ENCODE measurements at places on chromosomes 6 and 20. TPM values are rescaled to one million over a fixed set of nuclear protein-coding genes. Genes with fewer than 3 reads are reported as not detected.

ID1 gene
- total RNA-seq, result 94.2 TPM

GRCh38 chr6:67886840-67887292 is 748.2 kb upstream of the ADGRB3 start:
- DNase-seq, result no peak

- DNase-seq, result peak; percentile 72
Observed at GRCh38 chr6:74891349-74891831, 314.5 kb downstream of the COL12A1 start.

CTAGE9 gene
- not detected for total RNA-seq

DNA sequence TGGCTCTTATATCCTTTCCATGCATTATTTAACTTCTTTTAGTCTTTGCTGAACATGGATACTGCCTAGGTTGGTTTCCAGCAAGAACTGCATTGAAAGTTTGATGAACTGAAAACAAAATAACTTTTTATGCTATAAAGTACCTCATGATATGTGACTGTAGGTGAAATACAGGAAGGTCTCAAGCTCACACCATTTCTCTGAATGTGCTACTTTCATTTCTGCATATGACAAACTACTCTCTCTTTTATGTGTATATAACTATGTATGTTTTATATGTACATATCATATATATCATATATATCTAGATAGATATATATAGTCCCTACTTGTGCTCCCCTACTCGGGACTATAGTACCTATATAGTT is 65.9 kb downstream of the AIG1 start:
- DNase-seq, result no peak

- DNase-seq, result no peak
Observed at GRCh38 chr6:118935331-118935668, 341 bp upstream of the MCM9 start.

GRCh38 chr6:1255636-1256365 is 56.1 kb upstream of the FOXQ1 start:
- peak; percentile 36 for DNase-seq

LIME1 gene
- 6.8 TPM for total RNA-seq

DNA sequence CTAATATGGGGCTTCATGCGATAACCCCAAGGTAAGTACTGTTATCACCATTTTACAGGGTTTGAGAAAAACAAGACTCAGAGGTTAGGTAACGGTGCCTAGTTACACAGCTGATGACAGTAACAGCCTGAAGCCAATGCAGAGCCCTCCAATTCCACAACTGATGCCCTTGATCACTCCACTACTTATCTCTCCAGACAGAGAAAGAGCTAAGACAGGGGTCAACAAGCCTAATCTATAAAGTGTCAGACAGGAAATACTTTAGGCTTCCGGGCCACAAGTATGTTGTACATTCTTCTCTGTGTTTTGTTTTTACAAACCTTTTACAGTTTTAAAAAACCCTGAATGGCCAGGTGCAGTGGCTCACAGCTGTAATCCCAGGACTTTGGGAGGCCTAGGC is 50.9 kb downstream of the MAP7 start:
- no peak for DNase-seq

- DNase-seq, result no peak
Observed at GRCh38 chr6:3119040-3119723, 671 bp downstream of the BPHL start.

DNA sequence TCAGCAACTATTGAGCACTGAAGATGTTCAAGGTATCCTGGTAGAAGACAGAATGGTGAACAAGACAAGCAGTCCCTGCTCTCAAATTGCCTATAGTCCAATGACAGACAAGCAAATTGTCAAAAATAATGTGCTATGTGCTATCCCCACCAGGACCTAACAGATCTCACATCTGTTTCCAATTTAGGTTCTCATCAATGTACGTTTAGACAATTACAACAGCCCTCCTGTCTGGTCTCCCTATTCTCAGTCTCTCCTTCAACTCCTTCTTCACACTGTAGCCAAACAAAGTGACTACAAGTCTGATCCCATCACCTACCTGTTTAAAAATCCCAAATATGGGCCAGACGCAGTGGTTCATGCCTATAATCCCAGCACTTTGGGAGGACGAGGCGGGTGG is 7.5 kb downstream of the TAPBP start:
- DNase-seq, result no peak

DNA sequence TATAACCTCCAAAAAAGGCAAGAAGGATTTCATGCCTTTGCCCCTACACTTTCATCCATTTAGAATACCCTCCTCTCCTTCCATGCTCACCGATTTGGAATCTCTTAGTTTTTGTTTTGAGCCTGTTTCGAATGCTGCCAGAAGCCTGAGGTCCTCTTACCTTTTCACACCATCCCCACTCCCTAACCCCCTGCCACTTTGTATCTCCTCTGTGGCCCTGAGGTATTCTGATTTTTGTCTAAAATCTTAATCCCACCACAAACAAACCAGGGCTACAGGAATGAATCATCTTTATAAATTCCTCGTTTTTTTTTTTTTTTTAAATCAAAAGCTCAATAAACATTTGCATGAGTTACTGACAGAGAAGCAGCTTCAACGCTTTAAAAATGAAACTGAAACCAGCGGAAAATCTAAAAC is 1.6 kb upstream of the RPS12 start:
- DNase-seq, result peak; percentile 73

DNA sequence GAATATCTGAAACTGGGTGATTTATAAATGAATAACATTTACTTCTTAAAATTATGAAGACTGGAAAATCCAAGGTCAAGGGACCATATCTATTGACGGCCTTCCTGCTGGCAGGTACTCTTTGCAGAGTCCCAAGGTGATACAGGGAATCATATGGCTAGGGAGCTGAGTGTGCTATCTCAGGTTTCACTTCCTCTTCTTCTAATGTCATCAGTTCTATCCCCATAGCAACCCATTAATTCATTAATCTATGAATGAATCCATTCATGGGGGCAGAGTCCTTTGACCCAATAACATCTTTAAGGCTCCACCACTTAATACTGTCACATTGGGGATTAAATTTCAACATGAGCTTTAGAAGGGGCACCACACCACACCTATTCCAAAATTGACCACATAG is 772.0 kb downstream of the HACE1 start:
- DNase-seq, result no peak

FGD2 gene
- 13.1 TPM for total RNA-seq

DNA sequence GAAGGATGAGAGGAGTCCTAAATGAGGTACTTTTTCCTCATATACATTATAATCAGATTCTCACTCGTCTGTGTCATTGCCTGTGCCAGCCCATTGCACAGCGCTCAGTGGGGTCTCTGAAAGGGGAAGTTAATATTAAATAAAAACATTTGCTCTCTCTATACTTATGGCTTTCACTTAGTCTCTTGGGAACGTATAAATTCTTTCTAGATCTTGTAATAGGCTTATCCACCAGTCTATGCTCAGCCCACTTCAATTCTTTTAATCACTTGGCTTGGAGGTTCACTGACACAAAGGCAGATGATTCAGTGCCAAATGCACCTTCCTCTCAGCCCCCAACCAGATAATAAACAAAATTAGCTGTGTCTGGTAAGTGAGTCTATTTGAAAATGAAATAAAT is 164.3 kb upstream of the OGFRL1 start:
- no peak for DNase-seq

DNA sequence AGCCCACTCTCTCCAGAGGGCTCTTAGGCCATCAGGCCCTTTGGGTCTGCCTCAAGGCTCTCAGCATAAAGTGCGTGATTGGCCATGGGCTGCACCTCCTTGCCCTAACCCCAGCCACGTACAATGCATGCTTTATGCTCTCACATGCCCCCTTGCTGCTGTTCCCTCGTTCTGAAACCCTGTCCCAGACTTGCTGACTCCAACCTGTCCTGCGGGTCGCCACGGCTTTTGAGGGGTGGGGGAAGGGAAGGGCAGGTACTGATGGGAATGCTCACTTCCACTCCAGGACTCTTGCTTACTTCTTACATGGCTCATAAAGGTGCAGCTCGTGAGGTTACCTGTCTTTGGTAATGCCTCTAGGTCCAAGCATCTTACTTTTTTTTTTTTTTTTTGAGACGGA is 6.0 kb downstream of the ARMC12 start:
- DNase-seq, result no peak

TAP2 gene
- total RNA-seq, result 6.2 TPM

DNA sequence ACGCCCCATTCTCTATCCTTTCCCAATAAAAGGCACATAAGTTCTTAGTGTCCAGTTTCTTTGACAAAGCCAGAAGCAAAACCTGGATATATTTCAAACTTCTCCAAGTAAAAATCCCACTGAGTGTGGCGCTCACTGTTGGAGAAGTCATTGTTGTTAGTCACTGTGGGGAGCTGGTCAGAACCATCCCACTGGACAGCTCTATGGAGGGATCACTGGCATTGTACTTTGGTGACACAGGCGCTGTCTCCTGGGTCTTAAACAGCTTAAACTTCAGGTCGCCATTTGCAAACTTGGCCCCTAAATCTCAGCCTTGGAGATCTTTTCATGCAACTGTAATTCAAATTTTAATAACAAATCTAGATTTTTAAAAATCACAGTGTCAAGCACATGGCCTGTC is 111.5 kb upstream of the SLC24A3 start:
- no peak for DNase-seq

ATP9A gene
- total RNA-seq, result 95.1 TPM

GRCh38 chr20:42380287-42380686 is 762.1 kb upstream of the CHD6 start:
- no peak for DNase-seq

GRCh38 chr6:82185948-82186535 is 61.5 kb downstream of the IBTK start:
- DNase-seq, result no peak

FAM229B gene
- 12.1 TPM for total RNA-seq
